ENCODE measurements at places on chromosomes 5 and 9.

DNA sequence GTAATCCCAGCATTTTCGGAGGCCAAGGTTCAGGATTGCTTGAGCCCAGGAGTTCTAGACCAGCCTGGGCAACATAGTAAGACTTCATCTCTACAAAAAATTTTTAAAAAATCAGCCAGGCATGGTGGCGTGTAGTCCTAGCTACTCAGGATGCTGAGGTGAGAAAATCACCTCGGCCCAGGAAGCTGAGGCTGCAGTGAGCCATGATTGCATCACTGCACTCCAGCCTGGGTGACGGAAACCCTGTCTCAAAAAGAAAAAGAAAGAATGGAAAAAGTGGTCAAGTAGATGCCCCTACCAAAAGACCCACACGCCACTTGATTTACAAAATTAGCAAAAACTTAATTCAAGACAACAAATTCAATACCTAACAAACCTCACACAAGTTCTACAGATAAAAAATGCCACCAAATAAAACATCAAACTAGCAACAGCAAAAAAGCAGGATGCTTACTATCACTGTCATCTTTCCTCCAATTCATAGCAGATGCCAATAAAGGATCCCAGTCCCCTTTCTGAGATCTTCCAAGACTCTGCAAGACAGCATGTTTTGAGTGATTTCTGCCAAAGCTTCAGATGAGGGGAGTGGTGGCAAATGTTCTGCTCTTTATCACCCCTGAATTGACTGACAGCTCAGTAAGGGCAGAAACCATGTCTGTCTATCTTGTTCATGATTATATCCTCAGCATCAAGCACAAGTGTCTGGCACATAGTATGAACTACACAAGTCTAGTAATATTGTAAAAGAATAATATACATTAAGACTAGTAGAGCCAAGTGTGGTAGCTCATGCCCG lies 34.2 kb upstream of the TESK1 start:
- no peak for DNase-seq

DNA sequence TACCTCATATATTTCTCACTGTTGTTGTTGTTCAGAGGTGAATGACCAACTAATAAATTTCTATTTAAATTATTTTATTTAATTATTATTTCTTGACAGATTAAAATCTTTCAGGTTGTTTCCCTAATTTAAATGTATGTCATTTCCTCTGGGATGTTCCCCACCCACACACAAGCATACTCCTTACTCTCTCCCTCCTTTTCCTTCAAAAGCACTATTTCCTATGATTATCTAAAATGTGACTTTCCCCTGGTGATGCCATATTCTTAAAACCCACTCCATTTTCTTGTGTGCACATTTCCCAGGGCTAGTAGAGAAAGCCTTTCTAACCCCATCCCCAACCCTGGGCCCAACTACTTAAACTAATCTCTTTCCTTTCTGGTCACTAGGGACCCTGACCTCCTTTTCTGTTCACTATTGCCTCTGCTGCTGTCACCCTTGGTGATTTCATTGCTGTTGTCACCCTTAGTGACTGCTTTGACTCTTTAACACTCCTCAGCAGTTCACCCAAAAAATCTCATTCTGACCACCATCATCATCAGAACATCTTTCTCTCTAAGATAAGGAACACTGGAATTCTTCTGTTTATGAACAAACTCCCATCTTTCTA lies 16.8 kb downstream of the IL33 start:
- no peak for DNase-seq

DNA sequence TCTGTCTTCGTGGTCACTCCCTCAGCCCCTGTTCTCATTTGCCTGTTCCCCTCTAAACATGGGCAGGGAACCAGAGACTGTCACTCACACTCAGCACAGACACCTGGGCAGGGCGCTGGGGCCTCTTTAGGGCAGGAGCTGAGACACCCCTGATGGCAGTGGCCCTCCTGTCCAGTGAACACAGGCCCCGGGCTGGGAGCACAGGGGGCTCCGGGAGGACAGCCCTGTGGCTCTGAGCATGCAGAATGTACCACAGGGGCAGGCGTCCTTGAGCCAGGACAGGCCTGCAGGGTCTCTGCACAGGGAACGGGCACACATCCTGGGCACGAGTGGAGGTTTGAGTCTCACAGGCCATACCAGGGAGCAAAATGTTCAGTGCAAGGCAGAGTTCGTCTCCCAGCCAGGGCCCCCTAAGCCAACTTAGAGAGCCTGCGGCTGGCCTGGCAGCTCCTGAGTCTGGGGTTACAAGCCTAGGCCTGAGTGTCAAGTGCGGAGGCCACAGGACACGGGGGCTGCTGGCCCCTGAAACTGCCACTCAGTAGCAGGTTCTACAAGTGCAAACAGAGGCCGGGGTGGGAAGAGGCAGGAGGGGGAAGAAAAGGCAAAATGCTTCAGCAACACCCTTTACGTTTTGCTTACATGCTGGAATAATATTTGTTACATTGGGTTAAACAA lies 55.9 kb upstream of the NKD2 start:
- no peak for DNase-seq

GRCh38 chr9:115198001-115198400 lies 80.0 kb upstream of the TNC start:
- DNase-seq: no peak

DNA sequence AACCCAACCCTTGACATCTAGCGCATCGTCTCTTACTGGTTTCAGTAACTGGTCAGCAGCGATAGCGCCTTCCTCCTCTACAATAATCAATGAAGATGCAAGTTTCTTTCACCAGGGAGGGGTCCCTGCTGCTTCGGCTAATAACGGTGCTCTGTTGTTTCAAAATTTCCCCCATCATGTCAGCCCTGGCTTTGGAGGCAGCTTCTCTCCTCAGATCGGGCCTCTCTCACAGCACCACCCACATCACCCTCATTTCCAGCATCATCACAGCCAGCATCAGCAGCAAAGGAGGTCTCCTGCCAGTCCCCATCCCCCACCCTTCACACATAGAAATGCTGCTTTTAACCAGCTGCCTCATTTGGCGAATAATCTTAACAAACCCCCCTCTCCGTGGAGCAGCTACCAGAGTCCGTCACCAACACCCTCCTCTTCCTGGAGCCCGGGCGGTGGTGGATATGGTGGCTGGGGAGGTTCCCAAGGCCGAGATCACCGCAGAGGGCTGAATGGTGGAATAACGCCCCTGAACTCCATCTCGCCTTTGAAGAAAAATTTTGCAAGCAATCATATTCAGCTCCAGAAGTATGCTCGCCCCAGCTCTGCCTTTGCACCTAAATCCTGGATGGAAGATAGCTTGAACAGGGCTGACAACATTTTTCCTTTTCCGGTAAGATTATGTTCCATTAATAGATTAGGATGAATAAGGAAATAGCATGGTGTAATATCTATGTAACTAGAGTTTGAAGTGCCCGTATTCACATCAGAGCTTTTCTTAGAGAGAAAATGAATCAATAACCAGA lies 2.2 kb downstream of the CPEB4 start:
- DNase-seq: peak; percentile 44

- DNase-seq: peak; percentile 15
Measured at GRCh38 chr5:136133222-136133921, 727 bp downstream of the SMAD5 start.

GRCh38 chr5:84724683-84725082 lies 340.0 kb upstream of the EDIL3 start:
- DNase-seq: no peak

DNA sequence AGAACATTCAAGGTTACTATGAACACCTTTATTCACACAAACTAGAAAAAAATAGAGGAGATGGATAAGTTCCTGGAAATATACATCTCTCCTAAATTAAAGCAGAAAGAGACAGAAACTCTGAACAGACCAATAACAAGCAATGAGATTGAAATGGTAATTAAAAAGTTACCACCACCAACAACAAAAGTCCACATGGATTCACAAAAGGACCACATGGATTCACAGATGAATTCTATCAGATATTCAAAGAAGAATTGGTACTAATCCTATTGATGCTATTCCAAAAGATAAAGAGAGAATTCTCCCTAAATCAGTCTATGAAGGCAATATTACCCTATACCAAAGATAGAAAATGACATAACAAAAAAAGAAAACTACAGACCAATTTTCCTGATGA lies 518.9 kb downstream of the PRDM9 start:
- DNase-seq: no peak

DNA sequence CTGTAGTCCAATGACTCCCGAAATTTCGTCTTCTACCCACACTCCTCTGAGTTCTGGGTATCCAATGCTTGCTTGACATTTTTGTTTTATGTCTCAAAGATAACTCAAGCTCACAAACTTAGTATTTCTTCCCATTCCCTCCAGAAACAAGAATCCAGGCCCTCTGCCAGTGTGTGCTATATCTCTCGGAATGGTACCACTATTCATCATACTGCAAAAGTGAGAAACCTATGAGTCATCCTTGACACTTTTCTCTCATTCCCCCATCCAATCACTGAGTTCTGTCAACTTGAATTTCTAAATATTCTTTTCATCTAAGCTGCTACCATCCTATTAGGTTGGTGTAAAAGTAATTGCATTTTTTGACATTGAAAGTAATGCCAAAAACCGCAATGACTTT lies 9.8 kb downstream of the SLC12A2 start:
- DNase-seq: no peak

GRCh38 chr5:120405286-120405864 lies 58.7 kb upstream of the PRR16 start:
- DNase-seq: no peak

DNA sequence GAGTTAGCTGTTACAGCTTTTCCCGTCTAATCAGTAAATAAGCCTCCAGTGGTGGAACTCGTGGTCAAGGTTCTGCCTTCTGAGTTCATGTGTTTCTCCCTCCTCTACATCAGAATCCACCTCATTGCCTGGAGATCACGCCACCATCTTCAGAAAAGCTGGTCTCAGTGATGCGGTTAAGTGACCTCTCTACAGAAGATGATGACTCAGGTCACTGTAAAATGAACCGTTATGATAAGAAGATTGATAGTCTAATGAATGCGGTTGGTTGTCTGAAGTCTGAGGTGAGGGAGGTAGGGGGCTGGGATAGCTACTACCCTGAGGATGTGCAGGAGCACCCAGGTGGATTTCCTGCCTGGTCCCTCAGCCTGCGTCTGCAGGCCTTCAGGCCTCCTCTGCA lies 13.3 kb downstream of the ODF2 start:
- DNase-seq: no peak

GRCh38 chr5:141772281-141772680 lies 90.3 kb upstream of the ARAP3 start:
- peak; percentile 46 for DNase-seq

DNA sequence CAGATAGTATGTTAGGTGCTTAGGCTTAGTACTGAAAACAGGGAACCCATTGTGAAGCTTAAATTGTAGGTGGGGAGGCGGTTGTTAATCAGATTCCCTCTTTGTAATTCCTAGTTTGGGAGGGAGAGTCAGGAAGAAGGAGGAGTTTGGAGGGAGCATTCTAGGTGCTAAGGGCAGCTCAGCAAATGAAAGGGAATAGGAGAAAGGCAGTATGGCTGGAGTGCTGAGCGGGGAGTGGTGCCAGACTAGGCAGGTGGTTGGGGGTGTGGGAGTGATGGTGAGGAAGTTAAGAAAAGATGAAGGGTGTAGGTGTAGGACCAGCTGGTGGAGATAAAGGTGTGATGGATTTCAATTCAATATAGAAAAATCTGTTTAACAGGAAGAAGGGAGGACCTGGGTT lies 11.1 kb upstream of the GARNL3 start:
- no peak for DNase-seq

DNA sequence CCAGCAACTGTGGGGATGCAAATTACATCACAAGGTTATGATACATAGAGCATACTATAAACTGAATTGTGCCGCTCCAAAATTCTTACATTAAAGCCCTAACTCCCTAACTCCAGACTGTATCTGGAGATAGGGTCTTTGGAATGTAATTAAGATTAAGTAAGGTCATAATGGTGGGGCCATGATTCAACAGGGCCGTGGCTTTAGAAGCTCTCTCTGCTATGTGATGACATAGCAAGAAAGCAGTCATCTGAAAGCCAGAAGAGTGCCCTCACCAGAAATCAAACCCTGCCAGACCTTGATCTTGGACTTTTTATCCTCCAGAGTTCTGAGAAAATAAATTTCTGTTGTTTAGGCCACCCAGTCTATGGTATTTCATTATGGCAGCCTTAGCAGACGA lies 123.9 kb downstream of the FBXL17 start:
- DNase-seq: no peak

GRCh38 chr5:76601470-76601869 lies 21.7 kb downstream of the F2RL2 start:
- DNase-seq: no peak

DNA sequence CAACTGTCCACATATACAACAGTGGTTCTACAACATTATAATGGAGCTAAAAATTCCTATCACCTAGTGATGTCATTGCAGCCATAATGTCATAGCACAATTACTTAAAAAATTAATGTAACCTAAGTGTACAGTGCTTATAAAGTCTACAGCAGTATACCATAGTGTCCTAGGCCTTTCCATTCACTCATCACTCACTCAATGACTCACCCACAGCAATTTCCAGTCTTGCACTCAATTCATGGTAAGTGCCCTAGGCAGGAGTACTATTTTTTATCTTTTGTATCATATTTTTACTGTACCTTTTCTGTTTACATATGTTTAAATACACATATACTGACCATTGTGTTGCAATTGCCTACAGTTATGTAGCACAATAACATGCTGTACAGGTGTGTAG lies 9.6 kb upstream of the PUM3 start:
- DNase-seq: no peak

DNA sequence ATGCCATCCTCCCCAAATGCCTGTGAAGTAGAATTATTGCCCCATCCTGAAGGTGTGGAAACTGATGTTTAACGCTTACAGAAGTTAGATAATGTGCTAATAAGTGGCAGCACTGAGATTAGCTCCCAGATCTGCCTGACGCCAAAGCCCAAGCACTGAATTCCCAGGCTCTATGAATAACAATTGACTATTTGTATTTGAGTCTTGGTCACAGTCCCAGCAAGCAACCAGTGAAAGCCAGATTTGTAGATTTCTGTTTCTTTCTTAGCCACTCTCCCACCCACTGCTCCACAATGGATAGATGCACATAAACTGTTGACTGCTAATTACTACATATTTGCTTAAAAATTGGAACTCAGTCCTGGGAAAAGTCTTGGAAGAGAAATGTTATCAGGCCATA lies 34.4 kb downstream of the FAM240B start:
- peak; percentile 38 for DNase-seq

- no peak for DNase-seq
Measured at GRCh38 chr9:130499804-130500263, 55.1 kb downstream of the ASS1 start.
